ENCODE measurements at places on chromosomes 2 and 18. TPM values are rescaled to one million over a fixed set of nuclear protein-coding genes. Genes with fewer than 3 reads are reported as not detected.

Gene PAX8
- total RNA-seq: 4.4 TPM

Gene XIRP2
- total RNA-seq: not detected

- DNase-seq: no peak
Observed at GRCh38 chr2:193373120-193373519, 1178.4 kb upstream of the TMEFF2 start.

DNA sequence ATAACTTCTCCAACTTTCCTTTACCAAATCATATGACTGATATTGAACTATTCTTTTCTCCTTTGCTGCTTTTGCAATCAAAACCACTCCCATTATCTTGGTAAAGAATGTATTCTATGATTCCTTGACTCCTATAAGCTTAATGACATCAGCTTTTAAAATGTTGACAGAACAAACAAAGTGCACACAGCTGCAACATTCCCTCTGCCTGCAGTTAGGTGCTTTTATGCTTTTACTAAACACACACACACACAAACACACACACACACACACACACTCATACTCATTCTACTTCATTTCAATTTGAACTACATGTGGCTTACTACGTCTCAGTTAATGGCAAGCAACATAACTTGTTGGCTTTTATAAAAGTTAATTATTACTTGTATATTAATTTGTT is 946.6 kb downstream of the DPP10 start:
- no peak for DNase-seq

GRCh38 chr2:217444932-217445331 is 557.9 kb downstream of the TNS1 start:
- no peak for DNase-seq

Gene MCM6
- total RNA-seq: 84.8 TPM

DNA sequence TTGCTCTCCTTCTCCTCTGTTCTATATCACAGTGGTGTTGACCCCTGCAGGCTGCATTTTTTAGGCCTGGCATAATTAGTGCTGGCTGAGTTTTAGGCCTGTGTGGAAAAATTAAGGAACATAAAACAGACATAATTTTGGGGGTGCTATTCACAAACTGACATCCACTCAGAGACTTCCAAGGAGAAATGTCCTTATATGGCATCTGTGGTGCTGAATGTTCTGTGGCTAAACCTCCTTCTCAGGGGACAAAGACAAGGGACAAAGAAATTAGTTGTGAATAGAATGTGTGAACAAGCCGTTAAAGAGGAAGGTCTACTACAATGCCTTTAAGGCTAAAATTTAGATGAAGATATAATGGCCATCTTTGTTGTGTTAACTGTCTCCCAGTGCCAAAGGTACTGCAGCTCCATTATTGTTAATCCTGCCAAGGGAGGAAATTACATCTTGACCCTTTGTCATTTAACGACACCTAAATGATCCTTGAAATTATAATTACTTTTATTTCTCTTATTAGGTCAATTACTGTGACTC is 870.0 kb upstream of the CHAC2 start:
- no peak for DNase-seq

Gene TPO
- not detected for total RNA-seq

DNA sequence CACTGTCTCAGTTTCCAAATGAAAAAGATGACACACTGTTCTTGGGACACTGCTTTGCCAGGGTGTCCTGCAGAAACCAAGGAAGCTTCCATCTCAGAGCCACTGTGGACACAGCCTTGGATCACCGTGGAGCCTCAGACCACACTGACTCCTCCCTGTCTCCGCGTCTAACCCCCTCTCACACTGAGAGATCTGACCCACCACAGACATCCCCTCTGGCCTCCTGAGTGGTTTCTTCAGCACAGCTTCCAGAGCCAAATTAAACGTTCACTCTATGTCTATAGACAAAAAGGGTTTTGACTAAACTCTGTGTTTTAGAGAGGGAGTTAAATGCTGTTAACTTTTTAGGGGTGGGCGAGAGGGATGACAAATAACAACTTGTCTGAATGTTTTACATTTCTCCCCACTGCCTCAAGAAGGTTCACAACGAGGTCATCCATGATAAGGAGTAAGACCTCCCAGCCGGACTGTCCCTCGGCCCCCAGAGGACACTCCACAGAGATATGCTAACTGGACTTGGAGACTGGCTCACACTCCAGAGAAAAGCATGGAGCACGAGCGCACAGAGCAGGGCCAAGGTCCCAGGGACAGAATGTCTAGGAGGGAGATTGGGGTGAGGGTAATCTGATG is 113.4 kb upstream of the PKDCC start:
- DNase-seq: no peak

Gene CEP68
- total RNA-seq: 11.2 TPM

GRCh38 chr2:156476850-156477206 is 40.6 kb downstream of the GPD2 start:
- no peak for DNase-seq

DNA sequence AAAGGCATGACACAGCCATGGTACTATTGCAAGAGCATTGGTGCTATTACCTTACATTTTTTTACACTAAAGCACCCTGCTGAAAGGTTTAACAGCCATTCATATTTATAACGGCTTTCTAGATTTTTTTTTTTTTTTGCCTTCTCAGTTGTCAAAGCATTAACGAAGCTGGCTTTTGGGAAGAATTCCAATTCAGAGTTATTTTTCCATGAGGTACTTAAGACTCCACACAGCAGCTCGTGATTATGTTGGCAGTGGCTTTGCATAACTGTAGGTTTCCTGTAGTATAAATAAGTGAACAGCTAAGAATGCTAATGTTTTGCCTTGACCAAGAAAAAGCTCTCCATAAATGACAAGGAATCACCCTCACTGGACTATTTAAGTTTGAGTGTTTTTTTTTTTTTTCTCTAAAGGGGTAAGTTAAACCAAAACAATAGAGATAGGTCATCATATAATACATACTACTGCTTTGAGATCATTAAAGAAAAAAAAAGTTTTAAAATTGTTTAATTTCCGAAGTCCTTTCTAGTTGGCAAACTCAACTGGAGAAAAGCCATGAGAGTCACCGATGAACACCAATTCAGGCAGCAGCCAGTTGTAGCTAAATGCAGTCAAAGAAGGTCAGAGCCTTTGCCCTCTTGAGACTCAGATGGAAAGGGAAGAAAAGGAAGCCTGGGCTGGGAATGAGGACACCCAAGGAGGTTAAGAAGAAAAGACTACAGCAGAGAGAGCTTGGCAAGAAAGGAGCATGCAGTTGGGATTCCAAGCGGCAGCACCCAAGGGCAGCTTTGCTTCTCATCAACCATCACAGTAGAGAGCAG is 187.4 kb upstream of the NCKAP5 start:
- no peak for DNase-seq

Gene UGT1A5
- not detected for total RNA-seq

Gene HOXD10
- not detected for total RNA-seq

GRCh38 chr18:71630696-71631095 is 913.4 kb downstream of the CBLN2 start:
- DNase-seq: no peak

GRCh38 chr2:17427401-17427800 is 90.8 kb downstream of the RAD51AP2 start:
- no peak for DNase-seq

GRCh38 chr2:177604271-177605065 is 211.9 kb downstream of the AGPS start:
- peak; percentile 53 for DNase-seq

Gene NIF3L1
- total RNA-seq: 44.7 TPM

GRCh38 chr2:217279140-217279539 is 419.3 kb upstream of the TNP1 start:
- no peak for DNase-seq

Gene KLHL29
- total RNA-seq: 16.7 TPM

Gene ATRAID
- total RNA-seq: 93.6 TPM

- no peak for DNase-seq
Observed at GRCh38 chr2:20571231-20571630, 79.7 kb downstream of the HS1BP3 start.

Gene REG3G
- 0.86 TPM for total RNA-seq

Gene NR4A2
- 17.9 TPM for total RNA-seq

- DNase-seq: no peak
Observed at GRCh38 chr2:130810490-130810889, 26.2 kb upstream of the ARHGEF4 start.

DNA sequence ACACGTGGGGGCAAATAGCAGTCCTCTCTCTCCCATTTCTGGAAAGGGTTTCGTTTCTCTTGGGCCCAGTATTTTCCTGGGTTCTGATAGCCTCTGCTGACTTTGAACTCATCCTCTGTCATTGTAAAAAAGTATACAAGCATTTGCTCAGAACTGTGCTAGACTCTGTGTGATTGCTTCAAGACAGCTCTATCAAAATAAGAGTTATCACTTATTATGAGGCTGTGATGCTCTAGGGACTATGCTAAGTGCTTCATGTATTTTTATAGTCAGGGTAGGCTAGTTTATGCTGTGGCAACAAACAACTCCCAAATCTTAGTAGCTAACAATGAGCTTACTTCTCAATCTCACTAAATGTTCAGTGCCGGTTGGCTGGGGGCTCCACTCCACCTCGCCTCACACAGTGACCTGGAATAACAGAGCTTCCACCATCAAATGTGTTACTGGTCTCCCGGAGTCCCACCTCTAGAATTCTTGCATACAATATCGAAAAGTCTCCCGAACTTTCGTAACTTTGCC is 110.8 kb upstream of the CDC42EP3 start:
- no peak for DNase-seq
